ENCODE measurements at places on chromosomes 13 and 19. TPM values are rescaled to one million over a fixed set of nuclear protein-coding genes. Genes with fewer than 3 reads are reported as not detected.
A peak's percentile ranks its signal among the peaks of the same experiment; 100 is the strongest.

DNA sequence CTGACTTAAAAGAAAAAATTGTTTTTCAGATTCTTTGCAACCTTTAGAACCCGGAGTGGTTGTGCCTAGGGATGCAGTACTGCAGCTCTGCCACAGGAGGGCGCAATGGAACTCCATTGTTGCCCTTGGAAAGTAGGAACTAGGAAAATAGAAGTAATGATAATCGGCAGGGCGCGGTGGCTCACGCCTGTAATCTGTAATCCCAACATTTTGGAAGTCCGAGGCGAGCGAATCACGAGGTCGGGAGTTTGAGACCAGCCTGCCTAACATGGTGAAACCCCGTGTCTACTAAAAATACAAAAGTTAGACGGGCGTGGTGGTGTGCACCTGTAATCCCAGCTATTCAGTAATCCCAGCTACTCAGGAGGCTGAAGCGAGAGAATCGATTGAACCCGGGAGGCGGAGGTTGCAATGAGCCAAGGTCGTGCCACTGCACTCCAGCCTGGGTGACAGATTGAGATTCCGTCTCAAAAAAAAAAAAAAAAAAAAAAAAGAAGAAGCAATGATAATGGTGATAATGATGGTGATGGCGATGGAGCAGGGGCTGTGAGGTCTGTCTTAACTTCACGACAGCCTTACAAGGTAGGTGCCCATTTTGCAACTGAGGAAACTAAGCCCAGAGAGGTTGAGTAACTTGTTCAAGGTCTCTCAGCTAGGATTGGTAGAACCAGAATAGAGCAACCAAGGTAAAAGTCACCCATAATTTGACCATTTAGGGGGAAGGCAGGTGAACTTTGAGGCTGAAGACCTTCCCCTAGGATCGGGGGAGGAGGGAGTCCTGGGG, 5.5 kb upstream of the ADAMTS10 start:
- no peak for DNase-seq

BRD4 gene
- total RNA-seq: 96.3 TPM

GRCh38 chr19:29478578-29479565, 46.9 kb upstream of the VSTM2B start:
- peak; percentile 74 for DNase-seq

ERFL gene
- total RNA-seq: 0.19 TPM

DNA sequence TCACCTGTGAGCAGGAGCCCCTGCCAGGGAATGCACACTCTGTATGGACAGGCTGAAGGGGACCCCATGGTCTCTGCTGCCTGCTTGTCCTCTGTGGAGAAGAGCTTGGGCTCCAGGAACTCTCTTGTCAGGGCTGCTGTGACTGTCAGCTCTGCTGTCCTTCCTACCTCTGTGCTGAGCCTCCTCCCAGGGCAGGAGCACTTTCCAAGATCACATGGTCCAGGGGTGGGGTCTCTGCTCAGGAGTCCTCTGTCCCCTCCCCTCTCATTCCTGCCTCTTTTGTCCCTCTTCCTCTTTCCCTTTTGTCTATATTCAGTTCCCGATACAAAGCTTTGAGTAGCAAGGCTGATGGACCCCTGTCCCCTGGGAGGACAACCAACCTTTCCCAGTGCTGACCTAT, at the start of gene CEACAM7:
Gene CEACAM7, minus strand, starts transcription at position 173 of the 400 bp plus-strand sequence. Its CDS starts 105 bp downstream, at position 68.
- no peak for DNase-seq

DNA sequence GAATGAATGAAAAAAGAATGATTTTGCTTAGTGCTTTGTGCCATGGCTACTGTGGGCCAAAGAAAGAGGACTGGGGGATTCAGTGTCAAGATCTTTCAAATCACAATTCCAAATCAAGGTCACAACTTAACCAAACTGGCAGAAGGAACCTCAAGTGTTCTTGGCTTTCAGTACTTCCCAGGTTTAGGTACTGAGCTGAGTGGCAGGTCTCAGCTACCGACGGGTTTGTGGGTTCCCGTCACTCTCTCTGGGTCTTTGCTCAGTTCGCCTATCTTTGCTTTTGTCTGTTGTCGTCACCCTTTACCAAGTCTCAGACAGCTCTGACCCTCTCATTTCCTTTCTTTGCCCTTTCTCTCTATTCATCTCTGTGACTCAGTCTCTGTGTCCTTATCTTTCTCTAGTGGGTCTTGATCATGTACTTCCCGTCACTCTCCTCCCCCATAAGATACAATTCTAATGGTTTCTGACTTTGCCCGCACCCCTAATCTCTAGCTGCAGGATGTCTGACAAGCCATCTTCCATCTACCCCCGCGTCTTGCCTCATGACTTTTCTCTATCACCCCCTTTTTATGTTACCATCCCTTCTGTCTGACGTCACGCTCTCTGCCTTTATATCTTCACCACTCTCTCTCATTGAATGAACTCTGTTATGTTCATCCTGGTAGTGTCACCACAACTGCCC, 33.3 kb upstream of the LRRC4B start:
- no peak for DNase-seq

ZNF541 gene
- total RNA-seq: 0.87 TPM

DNA sequence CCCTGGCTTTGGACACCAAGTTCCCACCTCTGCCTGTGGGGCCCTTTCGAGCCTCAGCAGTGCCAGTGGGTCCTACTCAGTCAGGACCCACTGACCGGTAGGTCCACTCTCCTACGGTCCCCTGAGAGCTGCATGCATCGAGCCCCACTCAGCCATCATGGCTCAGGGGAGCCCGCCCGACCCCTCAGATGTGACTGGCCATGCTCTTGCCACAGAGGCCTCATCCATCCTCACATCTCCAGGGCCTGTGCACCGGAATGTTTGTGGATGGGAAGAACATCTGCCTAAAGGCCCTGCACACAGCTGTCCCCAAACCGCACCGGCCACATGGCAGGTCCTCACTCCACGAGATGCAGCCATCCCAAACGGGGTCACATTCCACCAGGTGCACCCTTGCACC, 52.6 kb upstream of the C13orf46 start:
- DNase-seq: no peak

DNA sequence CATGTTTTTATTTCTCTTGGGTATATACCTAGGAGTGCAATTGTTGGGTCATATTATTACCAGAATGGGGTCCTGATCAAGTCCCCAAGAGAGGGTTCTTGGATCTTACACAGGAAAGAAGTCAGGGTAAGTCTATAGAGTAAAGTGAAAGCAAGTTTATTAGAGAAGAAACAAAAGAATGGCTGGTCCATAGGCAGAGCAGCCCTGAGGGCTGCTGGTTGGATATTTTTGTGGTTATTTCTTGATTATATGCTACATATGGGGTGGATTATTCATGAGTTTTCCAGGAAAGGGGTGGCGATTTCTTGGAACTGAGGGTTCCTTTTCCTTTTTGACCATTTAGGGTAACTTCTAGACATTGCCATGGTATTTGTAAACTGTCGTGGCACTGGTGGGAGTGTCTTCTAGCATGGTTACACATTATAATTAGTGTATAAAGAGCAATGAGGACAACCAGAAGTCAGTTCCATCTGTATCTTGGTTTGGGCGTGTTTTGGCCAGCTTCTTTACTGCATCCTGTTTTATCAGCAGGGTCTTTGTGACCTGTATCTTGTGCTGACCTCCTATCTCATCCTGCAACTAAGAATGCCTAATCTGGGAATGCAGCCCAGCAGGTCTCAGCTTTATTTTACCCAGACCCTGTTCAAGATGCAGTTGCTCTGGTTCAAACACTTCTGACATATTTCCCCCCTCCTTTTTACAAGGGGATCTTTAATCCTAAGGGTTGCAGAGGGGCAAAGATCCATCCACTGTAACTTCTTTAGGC, 41.1 kb downstream of the CEACAM1 start:
- DNase-seq: no peak

- DNase-seq: no peak
These were observed 20.4 kb downstream of the ZNF578 start for GRCh38 chr19:52473655-52474350.

DNA sequence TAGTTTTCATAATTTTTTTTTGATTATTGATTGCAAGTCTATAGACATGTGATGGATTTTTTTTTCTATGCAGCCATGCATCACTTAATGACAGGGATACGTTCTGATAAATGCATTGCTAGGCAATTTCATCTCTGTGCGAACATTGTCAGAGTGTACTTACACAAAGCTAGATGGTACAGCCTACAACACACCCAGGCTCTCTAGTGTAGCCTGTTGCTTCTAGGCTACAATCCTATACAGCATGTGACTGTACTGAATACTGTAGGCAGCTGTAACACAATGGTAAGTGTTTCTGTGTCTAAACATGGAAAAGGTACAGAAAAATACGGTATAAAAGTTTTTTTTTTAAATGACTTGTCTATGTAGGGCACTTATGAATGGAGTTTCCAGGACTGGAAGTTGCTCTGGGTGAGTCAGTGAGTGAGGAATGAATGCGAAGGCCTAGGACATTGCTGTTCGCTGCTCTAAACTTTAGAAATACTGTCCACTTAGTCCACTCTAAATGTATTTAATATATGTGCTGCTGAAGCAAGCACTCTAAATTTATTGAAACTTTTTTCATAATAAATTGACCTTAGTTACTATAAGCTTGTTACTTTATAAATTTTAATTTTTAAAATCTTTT, 20.3 kb downstream of the SPATA13 start:
- DNase-seq: no peak

ICAM5 gene
- 1.2 TPM for total RNA-seq

PPM1N gene
- 1.1 TPM for total RNA-seq

DNA sequence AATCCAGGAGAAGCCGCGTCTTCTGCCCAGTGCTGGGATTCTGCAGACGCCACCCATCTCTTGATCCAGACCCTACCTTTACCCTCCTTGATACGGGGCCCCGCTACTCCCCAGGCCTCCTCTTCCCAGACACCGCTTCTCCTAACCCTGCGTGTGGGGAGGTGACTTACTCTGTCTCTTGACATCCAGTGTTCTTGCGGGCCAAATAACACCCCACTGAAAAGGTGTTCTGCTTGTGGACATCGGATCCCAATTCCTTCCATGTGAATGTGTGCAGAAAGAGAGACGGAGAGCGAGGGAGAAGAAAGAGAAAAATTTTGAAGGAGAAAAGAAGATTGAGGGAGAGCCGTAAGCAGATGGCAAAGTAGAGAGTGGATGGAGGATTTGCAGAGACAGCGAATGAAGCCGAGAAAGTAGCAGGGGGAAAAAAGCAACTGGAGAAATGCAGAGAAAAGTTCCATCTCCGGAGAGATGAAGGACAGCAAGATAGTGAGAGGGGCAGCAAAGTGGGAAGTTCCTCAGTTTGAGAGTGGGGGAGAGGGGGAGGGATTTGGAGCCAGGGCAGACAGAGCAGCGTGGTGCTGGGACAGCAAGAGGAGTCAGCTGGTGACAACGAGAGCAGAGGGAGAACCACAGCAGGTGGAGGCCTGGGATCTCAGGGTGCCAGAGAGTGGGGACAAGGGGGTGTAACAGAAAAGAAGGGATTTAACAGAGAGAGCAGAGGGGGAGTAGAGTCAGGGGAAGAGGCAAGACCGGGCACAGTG, 814 bp downstream of the ZNF480 start:
- DNase-seq: no peak

DNA sequence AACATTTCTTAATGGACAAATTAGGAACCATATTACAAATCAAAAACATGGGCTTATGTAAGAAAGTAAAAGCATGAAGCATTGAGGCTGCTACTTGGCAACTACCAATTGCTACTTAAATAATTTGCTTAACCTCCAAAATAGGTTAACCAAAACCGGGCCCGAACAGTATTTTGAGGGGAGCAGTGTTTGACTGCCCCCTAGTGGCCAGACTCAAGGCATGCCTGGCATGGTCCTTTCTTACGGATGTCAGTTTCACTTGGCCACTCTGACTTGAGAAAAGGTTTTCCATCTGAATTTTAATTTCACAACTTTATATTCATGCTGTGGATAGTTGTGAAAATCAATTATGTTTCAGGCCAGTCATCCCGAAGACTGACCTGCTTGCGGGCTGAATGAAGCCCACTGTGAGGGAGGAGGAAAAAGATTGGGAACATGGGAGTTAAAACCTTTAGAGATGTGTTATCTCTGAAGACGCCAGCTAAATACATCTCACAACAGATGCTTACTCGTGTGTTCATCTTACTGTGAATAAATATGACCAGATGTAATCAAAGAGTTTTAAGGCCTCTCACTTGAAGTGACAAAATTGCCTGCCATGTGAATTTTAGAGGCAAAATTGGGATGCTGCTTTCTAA, 2.9 kb downstream of the RXFP2 start:
- DNase-seq: no peak

ZNF154 gene
- total RNA-seq: 4.8 TPM

DNA sequence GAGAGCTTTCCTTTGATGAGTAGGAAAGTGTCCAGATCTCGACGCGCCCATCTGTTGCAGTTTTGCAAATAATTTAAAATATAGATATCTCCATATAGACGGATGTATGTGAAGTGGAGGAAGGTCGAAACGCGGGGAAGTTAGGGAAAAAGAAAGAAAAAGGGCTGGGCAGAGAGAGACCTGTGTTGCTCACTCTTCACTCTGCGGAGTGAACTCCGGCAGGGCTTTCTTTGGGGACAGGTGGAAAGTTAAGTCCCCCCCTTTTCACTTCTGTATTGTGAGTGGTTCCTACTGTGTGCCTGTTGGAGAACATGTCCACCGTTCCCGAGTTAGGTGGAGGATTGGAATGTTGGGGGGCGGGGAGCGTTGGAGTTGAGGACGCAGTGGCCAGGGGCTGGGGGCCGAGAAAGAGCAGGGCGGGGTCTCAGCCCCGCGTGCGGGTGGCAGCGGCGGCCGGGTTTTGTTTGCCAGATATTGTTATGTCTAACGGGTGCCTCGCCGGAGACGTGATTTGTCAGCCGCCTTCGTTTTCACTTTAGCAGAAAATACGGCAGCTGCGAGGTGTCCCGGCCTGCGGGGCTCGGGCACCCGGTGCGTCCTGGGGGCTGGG, 145.1 kb upstream of the ZNF536 start:
- DNase-seq: no peak

CEACAM19 gene
- 3.7 TPM for total RNA-seq

IZUMO1 gene
- 2.0 TPM for total RNA-seq

DNA sequence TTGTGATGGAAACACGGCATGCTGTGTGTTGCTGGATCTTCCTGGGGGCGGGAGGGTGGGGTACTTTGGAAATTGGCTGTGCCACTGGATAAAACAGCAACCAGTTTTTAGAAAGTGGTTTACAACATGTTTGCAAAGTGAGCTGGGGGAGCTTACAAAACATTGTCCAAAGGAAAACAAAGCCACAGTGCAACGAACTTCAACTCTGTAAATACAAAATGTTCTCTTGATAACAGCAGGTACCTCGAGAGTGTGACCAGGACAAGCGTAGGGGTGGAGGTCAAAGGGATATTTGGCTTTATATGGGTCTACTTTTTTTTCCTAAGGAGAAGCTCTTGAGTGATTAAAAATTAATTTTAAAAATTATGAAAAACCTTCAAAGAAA, 2.5 kb downstream of the IGSF23 start:
- DNase-seq: no peak

GRCh38 chr19:43420954-43421353, 6.3 kb downstream of the TEX101 start:
- no peak for DNase-seq

DNA sequence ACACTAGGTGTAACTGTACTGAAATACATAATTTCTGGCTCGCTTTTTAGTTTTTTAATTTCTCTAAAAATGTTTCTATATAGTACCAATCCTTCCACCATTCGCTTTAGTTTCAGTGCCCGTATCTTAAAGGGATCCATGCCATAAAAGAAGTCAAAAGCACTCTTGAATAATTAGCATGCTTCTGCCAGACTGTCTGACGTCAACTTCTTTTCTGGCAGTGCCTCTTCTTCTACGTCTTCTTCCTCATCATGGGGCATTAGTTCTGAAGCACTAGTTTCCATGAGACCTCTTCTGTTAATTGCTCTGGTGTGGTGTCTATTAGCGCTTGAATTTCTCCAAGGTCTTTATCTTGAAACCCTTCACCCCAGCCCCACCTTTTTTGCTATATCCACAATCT, 93.8 kb upstream of the DOCK9 start:
- DNase-seq: no peak

GRCh38 chr19:30426864-30427263, 54.7 kb downstream of the ZNF536 start:
- no peak for DNase-seq

Data from mesenteric fat pad (tissue), 1 donor.